MG63 (cell line): ENCODE measurements at places on chromosomes 1 and 21.

GRCh38 chr21:29730281-29730680 is 209.5 kb downstream of the GRIK1 start:
- DNase-seq = no peak

DNA sequence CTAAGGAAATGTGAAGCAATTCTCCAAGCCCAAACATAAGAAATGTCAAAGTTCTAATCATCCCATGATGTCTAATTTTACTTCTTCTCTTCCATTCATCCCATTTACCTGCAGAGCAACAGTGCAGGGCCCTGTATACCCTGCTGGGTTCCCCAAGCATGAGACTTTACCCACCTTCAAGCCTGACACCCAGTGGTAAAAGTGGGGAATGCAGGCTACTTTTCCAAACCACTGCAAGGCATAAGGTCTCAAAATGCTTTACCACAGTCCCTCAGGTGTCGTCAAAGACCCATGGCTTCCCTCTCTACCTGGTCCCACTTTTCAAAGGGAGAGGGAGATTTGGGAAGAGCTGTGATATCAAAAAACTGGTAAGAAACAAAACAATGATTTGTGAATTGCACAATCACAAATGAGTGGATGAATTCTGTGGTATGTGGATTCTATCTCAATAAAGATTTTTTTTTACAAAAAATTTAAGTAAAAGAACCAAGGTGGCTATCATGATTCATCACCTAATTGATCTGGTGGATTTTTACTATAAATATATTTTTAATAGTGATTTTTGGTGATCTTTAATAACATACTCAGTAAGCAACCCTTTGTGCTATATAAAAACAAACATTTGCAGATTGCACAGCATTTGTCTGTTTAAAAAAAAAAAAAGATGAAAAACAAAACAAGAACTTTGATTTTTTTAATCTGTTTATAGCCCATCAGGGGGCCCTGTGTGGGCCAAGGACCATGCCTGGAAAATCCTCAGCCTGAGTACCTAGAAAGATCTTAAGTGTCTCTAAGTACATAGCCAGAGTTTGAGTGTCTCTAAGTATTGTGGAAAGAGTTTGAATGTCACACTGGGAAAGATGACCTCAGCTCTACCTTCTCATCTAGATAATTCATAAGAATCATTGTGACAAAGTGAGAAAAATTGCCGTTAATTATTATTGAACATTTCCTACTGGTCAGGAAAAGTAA is 73.1 kb upstream of the GJB5 start:
- DNase-seq = peak; percentile 15

GRCh38 chr1:42317308-42317707 is 17.7 kb downstream of the FOXJ3 start:
- no peak for DNase-seq

- no peak for DNase-seq
Measured at GRCh38 chr1:108077991-108078390, 113.0 kb upstream of the VAV3 start.

- DNase-seq = no peak
Measured at GRCh38 chr1:231966983-231967382, 340.4 kb downstream of the DISC1 start.

GRCh38 chr1:229410692-229411433 is 23.0 kb downstream of the ACTA1 start:
- peak; percentile 89 for DNase-seq

DNA sequence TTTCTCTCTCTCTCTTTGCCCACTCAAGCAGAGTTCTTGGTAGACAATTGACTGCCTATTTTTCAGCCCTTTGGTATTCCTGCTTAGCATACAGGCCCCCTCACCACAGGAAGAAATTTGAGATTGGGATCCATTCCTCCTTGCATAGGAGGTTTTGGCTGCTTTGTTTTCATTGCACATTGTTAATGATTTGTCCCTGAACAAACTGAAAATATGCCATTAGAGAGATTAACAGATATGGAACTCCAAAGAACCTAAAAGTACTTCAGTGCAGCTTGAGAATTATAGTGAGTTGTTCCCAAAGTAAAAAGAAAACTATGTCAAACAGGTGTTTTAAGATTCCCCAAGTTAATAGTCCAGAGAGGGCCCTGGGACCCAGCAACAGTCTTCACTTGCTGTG is 200.0 kb downstream of the TTLL7 start:
- DNase-seq = no peak

GRCh38 chr21:31111093-31111492 is 72.8 kb upstream of the KRTAP19-8 start:
- no peak for DNase-seq

GRCh38 chr1:151790940-151791651 is 796 bp upstream of the TDRKH start:
- no peak for DNase-seq

DNA sequence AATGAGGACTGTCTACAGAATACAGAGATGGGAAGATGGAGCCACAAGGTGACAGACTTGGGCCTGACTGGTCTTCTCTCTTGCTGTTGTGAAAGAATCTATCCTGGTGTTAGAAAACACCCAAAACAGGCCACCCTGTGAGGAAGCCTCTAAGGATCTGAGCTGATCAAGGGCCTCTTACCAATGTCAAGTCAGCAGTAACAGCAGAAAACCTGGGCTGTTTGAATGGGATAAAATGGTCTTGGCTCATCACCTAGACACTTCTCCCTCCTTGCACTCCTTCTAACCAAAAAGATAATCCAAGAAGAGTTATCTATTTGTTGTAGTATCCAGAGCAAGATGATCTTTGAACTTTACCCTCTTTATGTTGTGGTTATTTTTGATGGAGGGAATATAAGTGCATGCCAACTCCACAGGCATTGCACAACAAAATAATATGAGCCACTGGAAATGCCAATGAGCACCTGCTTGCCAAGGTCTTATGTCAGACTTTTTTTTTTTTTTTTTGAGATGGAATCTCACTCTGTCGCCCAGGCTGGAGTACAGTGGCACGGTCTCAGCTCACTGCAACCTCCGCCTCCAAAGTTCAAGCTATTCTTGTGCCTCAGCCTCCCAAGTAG is 32.8 kb upstream of the ZNF281 start:
- peak; percentile 30 for DNase-seq

GRCh38 chr1:111716333-111716732 is 22.9 kb downstream of the INKA2 start:
- no peak for DNase-seq

GRCh38 chr21:41961753-41962152 is 7.9 kb upstream of the C2CD2 start:
- no peak for DNase-seq

DNA sequence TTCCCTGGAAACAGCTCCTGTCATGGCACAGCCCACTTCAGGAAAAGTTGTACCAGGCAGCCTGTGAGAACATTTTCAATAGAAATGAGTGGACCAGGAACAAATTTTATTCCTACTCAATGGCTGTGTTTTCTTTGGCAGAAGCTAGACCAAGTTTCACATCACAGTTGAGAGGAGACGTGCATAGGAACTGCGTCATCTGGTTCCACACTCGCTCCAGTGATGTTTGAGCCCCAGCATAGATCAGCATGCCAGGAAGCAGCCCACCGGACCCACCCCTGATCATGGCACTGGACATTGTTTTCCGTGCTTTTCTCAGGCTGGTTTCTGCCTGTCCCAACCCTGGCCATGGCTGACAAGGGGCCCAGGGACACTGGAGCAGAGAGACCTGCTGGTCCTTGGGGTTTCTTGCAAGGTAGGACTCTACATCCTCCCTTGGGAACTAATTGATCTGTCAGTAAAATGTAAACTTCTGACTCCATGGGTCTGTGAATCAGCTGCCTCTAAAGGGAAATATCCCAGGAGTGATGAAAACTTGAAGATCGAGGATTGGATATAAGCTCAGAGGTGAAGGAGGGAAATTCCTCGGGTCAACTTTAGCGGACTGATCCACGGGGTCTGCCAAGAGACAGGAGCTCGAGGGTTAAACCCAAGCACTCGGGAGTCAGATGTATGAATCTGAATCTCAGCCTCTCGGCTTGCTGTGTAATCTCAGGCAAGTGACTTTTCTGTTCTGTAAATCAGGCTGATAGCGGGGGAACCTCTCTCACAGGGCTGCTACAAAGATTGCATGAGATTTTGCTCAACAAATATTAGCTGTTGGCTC is 35.7 kb downstream of the NEK2 start:
- peak; percentile 89 for DNase-seq

DNA sequence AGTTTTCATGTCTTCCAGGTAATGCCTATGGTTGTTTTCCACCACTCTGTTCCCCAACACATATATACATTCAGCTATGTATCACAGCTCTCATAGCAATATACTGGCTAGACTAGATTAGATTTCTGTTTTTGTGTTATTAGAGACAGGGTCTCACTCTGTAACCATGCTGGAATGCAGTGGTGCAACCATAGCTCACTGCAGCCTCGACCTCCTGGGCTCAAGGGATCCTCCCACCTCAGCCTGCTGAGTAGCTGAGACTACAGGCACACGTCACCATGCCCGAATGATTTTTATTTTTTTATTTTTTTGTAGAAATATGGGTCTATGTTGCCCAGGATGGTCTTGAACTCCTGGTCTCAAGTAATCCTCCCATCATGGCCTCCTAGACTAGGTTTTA is 37.7 kb downstream of the SYNJ1 start:
- no peak for DNase-seq

- no peak for DNase-seq
Measured at GRCh38 chr1:29481031-29481430, 244.7 kb downstream of the PTPRU start.

- no peak for DNase-seq
Measured at GRCh38 chr1:157519451-157519850, 32.9 kb downstream of the FCRL5 start.

DNA sequence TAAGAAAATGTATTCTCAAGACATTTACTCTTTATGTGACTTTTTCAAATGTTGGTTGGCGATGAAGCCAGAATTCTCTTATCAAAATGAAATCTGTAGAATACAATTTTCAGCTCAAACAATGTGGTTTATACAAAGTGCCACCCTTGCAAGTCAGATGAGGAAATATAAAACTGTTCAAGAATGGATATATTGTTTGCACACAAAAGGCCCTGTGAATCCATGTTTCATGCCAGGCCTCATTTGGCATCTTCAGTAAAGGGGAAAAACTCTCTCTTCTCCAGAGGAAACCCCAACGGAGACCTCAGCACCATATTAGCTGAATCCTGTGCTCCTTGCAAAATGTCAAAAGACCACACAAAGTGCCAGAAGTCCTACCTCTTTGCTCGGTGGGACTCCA is 310.4 kb downstream of the RRAGC start:
- no peak for DNase-seq

DNA sequence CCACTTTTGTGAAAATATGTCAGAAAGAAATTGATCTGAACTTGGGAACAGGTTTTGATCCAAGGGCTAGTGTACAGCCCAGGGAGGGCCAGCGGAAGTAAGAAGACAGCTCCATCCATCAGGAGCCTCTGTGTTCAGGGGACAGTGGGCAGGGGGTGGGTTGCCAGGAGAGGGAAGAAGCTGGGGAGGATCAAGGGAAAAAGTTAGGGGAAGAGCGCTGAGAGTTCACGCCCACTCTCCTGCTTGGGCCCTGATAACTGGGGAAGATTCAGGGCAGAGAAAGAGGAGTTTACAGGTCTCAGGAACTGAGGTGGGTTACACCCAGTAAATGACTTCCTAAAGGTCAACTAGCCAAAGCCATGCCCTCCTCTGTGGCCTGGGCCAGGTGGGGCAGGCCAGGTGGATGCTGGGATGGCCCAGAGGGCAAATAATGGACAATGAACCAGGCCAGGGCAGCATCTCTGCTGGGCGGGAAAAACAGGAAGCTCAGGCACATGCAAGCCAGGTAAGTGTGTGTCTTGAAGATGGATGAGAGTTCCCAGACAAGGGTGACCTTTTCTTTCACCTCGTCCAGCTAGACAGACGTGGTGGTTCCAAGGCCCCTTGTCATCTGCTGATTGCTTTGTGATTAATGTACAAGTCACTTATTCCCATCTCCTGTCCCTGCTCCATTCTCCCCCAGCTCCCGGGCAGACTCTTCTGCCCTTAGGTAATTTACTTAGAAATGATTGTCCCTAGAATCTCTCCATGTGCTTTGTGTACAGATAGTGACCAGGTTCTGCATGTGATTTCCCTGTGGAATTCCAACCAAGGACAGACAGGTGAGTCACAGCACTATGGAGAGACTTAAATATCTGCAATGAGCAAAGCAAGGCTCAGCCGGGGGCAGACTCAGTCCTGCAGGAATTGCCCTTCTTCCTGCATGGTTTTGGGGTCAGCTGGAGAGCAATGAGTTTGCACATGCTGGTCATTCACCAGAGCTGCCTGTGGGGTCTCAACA is 57.0 kb downstream of the MDM4 start:
- no peak for DNase-seq

GRCh38 chr1:173454966-173455524 is 22.1 kb upstream of the PRDX6 start:
- DNase-seq = no peak

DNA sequence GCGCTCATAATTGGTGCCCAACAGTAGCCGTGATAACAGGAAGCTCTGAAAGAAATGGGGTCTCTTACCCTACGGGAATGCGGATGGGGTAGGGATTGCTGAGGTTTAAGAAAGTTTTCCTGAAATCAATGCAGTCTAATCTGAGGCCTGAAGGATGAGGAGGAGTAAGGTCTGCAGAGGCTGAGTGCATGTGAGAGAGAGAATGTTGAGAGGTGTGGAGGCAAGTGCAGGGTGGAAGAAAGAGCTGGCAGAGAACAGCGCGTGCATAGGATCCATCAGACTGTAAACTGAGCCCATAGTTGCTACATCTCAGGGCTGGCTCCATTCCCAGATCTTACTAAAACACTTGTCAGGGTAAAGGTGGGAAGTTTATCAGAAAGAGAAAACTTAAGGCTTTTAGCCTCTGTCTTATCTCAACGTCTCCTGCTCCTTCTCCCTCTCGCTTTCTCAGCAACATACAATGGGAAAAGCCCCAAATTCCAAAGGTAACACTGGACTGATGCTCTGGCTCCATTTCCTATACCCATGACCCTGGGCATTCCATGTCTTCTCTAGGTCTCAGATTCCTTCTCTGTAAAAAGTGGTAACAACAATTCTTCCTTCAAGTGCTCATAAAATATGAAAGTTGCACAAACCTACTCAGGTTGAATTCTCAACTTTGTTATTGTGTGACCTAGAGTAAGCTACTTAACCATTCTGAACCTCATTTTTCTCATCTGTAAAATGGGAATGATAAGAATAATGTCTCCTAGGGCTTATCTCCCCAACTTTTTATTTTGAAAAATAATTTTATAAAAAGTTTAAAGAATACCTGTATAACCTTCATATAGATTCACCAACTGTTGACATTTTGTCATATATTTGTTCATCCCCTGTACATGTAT is 75.2 kb downstream of the SH3GLB1 start:
- no peak for DNase-seq
